Tracheal epithelial cell (primary cell): ENCODE measurements at places on chromosomes 12 and 14. TPM values are rescaled to one million over a fixed set of nuclear protein-coding genes. Genes with fewer than 3 reads are reported as not detected.

Gene GPR65
- not detected in 2 replicates for total RNA-seq

Gene NRXN3
- 0.24 TPM in 1 of 2 replicates, not detected in the other for total RNA-seq

Gene SLC41A2
- 0.85 and 25.5 TPM in 2 replicates for total RNA-seq

Gene PTPRO
- total RNA-seq = 0.21 and 0.24 TPM in 2 replicates

Gene EIF2S3B
- total RNA-seq = 0.72 and 1.1 TPM in 2 replicates

Gene KRT80
- total RNA-seq = 8.3 and 11.8 TPM in 2 replicates

Gene KIF26A
- 0.48 and 1.3 TPM in 2 replicates for total RNA-seq

Gene KRT6B
- 310 and 1,936 TPM in 2 replicates for total RNA-seq

Gene MPHOSPH9
- total RNA-seq = 14.9 and 22.2 TPM in 2 replicates

Gene MYO1H
- not detected in 2 replicates for total RNA-seq

Gene RIMKLB
- 16.4 and 45.8 TPM in 2 replicates for total RNA-seq
